ENCODE measurements at places on chromosomes 7 and 10.

GRCh38 chr10:11535346-11535959, 76.0 kb downstream of the USP6NL start:
- DNase-seq = peak; percentile 33

- no peak for DNase-seq
Observed at GRCh38 chr10:123930340-123931001, 38.9 kb upstream of the CPXM2 start.

DNA sequence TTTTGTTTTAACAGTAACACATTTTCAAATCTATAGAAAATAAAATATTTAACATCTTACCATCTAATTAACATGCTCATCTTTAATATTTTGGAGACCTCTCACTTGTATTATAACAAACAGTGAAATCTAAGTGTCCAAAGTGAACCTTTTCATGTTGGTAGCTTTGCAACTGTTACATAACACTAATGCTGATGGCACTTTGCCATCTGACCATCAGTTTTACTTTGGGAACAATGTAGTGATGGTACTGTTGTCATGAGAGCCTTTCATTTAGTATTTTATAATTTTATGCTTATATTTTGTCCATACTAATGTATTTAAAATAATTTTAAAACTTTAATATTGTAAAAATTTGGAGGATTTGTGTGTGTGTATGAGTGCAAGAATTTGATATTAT, 1017.0 kb upstream of the KCND2 start:
- DNase-seq = no peak

DNA sequence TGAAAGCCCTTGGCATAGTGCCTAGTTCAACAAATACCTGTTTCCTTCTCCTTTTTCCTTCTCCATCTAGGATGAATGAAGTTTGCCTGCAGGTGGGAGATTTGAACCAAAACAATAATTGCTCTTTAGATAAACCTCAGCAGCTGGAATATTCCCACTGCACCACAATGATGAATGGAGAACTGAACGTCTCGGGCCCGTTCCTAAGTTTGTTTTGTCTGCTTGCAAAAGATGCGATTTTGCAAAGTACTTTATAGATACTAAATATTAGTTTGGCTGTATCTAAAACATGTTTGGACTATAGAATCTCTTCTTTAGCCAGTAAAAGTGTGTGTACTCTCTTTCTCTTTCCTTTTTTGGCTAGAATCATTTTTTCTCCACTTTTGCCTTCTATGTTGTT, 75.8 kb upstream of the BMPER start:
- DNase-seq = no peak

Measured in inflammatory macrophage treated with lipopolysaccharide for 4 hours (primary cell).